NCI-H2081 (cell line): ENCODE measurements at places on chromosomes 4 and X.

GRCh38 chrX:87728459-87728858 lies 210.9 kb downstream of the KLHL4 start:
- peak; percentile 81 for DNase-seq

GRCh38 chrX:24981030-24981429 lies 34.7 kb downstream of the ARX start:
- DNase-seq = no peak

DNA sequence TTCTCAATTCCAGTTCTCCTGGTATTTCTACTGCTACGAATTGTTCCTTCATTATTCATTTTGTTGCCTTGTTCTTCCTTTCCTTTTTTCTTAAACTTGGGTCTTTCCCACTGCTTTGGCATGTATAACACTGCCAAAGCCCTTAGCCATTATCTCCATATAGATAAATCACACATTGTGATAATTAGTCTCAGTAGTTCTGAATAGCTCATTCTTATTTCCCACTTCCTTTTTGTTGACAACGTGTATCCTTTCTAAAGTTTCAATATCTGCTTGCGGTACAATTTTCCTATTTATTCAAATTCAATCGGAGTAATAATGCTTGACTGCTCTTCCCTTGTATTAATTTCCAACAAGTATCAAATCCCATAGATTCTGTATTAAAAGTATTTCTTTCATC lies 14.5 kb upstream of the CAMK2D start:
- DNase-seq = no peak

- DNase-seq = peak; percentile 30
These were observed 14.5 kb downstream of the SLC2A9 start for GRCh38 chr4:10006601-10007435.

DNA sequence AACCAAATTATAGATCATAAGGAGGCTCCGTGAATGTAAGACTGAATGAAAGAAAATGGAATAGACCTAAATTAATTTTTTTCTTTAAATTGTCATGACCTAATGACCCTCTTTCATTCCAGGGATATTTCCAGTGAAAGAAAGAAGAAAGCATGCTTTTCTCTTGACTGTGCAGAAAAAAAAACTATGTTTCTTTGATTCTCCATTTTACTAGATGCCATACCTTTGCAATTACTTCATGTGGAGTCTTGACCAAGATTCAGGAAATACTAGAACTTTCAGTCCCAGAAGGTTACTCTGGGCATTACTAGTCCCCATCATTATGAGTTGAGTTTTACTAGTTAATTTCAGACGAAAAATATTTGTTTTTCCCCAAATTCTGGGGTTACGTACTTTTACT lies 6.4 kb upstream of the COMMD8 start:
- no peak for DNase-seq

DNA sequence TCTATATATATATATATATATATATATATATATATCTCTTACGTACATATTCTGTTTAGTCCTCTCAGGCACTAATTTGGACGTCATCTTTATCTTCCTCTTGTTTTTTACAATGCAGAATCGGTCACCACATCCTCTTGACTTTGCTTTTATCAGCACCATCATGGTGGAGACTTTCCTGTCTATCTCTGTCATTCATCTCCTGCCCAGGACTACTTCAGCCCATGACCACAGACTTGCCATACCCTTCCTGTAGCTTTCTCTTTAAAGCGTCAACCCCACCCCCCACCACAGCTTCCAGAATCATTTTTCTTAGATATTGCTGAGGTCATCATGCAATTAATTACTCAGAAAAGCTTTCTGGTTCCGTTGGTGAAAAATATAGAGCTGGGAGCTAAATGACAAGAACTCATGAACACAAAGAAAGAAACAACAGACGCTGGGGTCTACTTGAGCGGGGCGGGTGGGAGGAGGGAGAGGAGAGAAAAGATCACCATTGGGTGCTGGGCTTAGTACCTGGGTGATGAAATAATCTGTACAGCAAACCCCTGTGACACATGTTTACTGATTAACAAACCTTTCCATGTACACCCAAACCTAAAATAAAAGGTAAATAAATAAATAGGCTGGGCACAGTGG lies 30.5 kb upstream of the PRKX start:
- no peak for DNase-seq

- no peak for DNase-seq
These were observed 103.8 kb downstream of the SHOX start for GRCh38 chrX:734362-734761.

DNA sequence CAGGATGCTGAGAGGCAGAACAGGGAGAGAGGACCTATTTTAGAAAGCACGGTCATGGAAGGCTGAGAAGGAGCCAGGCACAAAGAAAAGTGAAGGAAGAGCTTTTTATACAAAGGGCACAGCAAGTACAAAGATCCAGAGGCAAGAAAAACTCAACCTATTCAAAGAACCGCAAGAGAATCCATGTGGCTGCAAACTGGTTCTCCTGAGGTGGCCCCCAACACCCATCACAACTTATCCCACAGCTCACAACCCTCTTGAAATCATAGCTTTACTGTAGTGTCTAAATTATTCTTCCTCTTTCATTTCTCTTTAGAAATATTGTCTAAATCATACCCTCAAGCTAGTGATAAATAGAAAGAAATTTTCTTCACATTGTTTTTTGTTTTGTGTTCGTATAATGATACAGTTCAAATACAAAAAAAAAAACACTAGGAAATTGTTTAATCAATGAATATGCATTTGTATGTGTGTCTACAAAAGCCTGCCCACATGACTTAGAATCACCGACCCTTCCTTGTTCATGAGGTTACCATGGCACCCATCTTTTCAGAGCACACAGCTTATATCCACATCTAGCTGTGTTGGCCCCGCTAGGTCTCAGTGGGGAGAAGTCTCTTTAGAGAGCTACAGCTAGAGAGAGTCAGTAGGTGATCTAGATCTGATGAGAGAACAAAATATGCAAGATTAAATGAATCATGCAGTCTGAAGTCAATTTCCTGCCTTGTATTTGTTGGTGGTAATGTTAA lies 126.9 kb upstream of the DCLK2 start:
- DNase-seq = peak; percentile 0

DNA sequence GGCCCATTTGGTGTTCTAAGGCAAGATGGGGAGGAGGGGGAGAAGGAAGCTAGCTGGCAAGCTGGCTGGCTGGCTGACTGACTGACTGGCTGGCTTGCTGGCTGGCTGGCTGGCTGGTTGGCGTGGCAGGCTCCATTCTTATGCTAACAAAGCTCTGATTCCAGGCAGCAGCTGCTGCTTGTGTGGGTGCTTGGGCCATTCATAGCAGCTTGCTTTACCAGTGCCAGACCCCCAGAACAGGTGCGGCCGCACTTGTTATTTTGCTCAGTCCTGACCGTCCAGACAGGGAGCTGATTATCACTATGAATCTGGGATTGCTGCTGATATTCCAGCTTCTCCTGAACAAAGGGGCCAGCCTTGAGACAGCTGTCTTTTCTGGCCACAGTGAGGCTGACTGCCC lies 131.2 kb upstream of the PAK3 start:
- DNase-seq = peak; percentile 39

GRCh38 chr4:32789026-32789608 lies 2068.9 kb downstream of the PCDH7 start:
- no peak for DNase-seq

DNA sequence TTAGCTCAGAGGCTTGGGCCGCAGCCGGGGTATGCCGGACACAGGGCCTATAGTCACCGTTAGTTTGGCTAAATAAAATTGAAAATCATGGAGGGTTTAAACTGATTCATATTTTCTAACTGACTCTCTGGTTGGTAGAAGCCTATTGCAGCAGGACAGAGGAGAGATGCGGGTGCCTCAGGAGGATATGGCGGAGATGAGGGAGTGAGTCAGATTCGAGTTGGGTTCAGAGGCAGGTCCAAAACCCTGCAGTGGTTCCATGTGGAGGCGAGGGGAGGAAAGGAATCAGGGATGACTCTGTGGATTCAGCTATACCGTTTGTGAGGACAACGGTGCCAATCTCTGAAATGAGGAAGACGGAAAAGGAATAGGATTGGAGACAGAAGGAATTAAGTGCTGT lies 176.6 kb downstream of the PALLD start:
- DNase-seq = no peak

GRCh38 chr4:98838531-98838930 lies 90.4 kb downstream of the EIF4E start:
- DNase-seq = no peak

DNA sequence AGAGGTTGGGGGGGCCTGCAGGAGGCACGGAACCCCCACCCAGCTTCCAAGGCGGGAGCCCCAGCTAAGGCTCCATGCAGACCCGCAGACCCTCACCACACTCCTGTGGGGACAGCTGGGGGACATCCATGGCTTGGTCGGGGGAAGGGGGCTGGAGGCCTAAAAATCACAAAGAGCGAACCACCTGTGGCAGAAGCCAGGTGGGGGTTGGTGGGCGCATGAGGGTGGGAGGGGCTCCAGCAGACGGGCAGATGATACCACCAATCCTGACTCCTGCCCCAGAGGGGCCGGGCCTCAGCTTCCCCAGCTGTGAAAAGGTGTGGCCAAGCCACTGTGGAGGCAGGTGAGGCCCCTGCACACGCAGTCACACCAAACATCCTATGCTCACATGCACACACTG lies 111.6 kb downstream of the FAM53A start:
- DNase-seq = no peak

DNA sequence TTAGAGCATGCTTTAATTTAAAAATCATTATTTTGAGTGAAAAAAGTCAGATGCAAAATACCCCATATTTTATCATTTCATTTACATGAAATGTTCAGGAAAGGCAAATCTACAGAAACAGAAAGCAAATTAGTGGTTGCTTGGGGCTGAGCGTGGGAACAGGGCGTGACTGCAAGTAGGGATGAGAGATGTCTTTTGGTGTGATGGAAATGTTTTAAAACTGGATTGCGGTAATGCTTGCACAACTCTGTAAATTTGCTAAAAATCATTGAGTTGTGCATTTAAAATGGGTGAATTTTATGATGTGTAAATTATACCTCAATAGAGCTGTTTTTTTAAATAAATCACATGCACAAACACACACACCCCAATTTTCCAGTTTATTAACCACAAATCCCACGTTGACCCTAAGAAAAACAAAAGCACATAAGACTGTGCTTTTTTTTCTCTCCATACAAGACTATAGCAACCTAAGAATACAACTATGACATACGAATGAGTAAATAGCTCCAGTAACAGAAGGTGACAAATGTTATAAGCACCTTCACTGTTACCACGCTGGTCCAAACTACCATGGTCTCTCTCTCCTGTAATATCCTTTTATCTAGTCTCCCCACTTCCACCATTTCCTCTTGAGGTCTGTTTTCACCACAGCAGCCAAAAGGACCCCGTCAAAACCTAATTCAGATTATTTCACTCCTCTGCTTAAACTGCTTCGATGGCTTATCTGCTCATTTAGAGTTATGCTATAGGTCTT lies 37.2 kb downstream of the FRMD7 start:
- DNase-seq = no peak

GRCh38 chr4:122715221-122715620 lies 17.3 kb upstream of the BBS12 start:
- DNase-seq = no peak

DNA sequence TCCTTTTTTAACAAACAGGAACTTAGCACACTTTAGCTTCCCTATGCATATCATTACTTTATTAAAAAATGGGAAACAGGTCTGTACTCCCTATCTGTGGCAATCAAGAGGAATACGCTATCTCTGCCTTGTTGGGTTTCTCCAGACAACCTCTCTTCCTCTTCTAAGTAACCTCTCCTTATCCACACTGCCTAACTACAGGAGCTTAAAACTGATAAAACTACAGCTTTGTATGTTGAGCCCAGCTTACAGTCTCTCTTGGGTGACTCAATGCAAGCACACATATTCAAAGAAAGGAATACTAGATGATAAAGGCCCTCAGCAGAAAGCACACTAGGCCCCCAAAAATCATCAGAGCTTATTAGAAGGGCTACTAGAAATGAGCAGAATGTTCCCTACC lies 8.9 kb downstream of the NUP62CL start:
- no peak for DNase-seq
